Immature natural killer cell (primary cell): ENCODE measurements at places on chromosomes 11 and 22.

DNA sequence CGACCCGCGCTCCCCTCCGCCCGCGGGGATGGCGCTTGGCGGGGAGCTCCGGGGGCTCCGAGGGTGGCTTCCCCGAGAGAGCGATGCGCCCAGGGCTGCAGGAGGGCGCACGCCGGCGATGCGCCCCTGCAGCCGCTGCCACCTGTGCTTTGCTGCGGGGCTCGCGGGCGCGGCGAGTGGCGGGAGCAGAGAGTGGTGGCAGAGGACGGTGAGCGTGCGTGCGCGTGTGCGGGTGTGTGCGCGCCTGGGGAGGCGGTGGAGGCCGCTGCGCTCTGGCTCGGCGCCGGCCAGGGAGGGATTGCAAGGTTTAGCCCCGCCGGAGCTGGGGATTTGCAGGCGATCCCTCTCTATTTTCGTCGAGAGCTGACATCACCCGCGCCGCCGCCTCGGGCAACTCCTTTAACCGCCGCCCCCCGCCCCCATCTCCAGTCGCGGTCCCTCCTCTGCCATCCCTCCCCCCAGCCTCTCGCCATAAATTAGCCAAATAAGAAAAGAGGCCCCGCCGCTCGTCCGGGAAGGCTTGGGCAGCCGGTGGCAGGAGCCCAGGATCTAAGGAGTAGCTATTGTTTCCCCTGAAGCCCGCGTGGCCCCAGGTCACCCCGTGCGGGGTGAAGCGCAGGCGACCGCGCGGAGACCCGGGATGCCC is at the start of gene SLC1A2:
Gene SLC1A2, minus strand, starts transcription at position 375 of the 646 bp plus-strand sequence. CDS start 592 bp downstream, outside the sequence.
- no peak for DNase-seq

- no peak for DNase-seq
Measured at GRCh38 chr11:95714843-95715776, 74.5 kb downstream of the FAM76B start.

DNA sequence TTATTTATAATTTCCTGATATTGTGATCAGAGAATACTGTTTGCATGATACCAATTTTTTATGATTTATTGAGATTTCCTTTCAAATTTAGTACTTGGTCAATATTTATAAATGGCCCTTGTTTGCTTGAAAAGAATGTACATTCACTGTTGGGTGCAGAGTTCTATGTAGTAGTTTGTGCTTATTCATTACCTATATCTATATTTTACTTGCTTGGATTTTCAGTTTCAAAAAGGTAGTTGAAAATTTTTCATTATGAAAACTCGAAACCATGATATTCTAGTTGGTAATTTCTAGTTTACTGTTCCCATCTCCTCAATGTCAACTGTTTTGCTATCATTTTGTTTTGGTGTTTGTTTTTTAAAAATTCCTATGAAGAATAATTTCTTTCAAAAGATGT is 155.7 kb downstream of the AASDHPPT start:
- DNase-seq: no peak

DNA sequence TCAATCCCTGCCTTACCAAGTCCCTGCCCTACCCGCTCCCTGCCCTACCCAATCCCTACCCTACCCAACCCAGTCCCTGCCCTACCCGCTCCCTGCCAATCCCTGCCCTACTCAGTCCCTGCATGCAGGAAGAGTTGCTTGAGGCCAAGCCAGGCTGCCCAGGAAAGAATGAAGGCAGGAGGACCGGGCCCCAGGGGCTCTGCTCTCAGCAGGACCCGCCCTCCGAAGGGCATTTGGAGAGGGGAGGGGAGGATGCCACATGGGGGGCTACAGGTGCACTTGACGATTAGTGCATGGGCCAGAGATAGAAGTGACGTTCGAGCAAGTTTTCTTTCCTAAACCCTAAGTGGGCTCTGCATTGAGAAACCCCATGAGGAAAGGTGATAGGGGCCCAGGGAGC is 581.2 kb downstream of the TBC1D22A start:
- no peak for DNase-seq
